ENCODE measurements at places on chromosomes 6 and 20.
A peak's percentile ranks its signal among the peaks of the same experiment; 100 is the strongest.

GRCh38 chr20:46423882-46424482, 17.6 kb upstream of the ELMO2 start:
- no peak for DNase-seq

DNA sequence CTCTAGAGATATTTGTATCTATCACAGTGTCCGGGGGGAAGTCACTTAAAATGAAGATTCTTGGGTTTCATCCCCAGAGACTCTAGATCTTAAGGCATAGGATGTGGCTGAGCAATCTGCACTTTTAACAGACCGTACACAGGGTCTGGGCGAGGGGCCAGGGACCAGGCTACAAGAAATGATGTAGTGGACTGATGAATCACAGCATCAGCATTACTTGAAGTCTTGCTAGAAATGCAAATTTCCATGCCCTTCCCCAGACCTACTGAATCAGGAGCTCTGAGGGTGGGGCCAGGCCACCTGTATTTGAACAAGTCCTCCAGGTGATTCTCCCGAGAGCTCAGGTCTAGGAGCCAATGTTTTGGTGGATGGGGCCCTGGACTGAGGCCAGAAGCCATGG, 168.4 kb downstream of the DOK5 start:
- no peak for DNase-seq

GRCh38 chr20:32829311-32830005, 9.7 kb downstream of the MAPRE1 start:
- DNase-seq = no peak

DNA sequence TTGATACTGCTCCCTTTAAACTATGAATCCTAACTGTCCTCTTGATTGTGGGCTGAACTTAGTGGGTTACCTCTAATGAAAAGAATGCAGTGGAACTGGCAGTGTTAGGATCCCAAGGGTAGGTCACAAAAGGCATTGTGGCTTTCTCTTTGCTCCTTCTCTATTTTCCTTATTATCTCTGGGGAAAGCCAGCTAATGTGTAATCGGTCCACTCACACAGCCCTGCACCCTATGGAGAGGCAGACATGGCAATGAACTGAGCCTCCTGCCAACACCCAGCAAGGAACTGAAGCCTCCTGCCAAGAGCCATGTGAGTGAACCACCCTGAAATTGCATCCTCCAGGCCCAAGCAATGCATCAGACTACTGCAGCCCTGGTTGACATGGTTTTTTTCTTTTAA, 24.6 kb upstream of the ZNF133 start:
- DNase-seq = no peak

DNA sequence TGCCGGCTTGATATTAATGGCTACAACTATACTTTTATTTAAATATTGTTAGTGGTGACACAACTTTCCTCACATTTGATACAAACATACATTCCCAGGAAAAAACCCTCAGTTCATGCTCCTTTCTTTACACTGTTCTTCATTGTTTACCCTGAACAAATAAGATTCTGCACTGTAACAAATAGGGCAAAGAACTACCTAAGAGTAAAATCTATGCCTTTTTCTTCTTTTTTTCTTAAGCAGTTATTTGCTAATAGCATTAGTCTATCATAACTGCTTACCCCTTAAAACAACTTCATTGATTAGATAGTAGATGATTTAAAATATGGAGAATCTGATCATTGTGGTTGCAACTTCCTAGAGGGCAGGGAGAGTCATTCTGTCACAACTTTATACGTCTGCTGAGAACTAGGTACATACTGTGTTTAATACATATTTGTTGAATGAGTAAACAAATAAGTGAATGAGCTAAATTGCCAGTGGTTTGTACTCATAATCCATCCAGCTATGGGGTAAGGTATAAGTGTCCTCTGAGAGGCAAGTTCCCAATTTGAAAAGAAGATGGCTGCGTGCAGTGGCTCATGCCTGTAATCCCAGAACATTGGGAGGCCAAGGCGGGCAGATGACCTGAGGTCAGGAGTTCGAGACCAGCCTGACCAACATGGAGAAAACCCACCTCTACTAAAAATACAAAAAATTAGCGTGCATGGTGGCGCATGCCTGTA, 161.0 kb downstream of the CDK19 start:
- DNase-seq = no peak

GRCh38 chr6:93219447-93219846, 199.9 kb downstream of the EPHA7 start:
- no peak for DNase-seq

DNA sequence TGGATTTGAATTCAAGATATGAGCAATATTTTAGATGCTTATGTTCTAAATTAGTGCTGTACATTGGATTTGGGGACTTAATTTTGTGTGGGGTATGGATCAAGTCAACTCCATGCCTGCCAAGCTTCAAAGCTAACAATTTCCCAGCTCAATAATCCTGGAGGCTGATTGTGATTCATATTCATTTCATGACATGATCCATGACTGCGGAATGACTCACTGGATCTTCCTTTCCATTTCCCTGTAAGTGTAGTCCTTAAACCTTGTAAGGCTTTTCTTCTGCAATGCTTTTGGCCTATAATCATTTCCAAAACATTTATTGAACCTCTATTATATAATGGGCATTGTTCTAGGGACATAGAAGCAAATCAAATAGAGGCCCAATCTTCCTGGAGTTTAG, 44.7 kb upstream of the CCN2 start:
- no peak for DNase-seq

DNA sequence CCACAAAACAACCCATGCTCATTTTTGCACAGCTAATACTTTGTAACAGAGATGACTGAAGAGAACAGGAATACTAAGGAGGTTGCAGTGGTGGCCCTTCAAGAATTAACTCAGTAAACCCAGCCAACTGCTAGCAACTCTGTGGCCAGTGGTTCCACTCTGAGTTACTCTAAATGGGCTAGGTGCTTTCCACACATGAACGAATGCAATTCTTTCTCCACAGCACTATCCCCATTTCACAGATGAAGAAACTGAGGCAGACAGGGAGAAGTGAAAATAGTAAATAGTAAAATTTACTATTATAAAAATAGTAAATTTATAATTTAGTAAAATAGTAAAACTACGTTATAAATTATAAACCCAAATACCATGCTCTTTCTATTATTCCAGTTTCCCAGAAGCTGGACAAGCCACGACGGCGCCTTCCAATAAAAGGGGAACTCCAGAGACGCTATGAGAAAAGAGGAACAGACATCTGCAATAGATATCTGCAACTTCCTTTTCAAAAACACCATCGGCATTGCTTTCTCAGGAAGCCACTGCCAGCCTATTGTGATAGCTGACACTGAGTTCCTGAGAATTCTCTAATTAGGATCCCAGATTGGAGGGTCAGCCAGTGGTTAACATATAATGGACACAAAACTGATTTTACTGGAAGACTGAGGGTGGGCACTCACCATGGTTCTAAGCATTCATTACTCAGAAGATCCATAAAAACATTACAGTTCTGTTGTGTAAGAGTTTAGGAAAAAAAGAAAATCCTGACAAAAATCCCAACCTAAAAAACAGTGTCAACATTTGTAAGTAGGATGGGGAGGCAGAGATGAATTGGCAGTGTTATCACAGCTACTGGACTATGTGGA, 16.2 kb downstream of the FKBP1A start:
- no peak for DNase-seq

- no peak for DNase-seq
These were observed 315.1 kb downstream of the TFAP2C start for GRCh38 chr20:56943946-56944945.

- DNase-seq = no peak
These were observed 570.5 kb upstream of the CITED2 start for GRCh38 chr6:139944976-139945375.

DNA sequence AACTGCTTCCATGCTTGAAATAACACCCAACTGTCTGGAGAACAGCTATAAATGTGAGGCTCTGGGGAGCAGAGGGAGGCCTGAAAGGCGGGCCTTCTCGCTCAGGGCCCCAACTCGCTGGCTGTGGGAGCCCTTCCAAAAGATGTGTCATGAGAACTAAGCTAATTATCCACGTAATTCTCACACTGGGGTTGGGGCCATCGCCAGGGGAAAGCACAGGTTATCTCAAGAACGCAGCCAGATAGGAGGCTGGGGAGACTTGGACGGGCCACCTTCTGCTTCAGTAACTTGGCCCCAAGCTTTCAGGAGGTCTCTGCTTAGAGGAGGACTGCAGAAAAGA, 1.6 kb downstream of the PXDC1 start:
- DNase-seq = peak; percentile 78

- DNase-seq = no peak
These were observed 1.1 kb downstream of the BNIP5 start for GRCh38 chr6:36335465-36336207.

DNA sequence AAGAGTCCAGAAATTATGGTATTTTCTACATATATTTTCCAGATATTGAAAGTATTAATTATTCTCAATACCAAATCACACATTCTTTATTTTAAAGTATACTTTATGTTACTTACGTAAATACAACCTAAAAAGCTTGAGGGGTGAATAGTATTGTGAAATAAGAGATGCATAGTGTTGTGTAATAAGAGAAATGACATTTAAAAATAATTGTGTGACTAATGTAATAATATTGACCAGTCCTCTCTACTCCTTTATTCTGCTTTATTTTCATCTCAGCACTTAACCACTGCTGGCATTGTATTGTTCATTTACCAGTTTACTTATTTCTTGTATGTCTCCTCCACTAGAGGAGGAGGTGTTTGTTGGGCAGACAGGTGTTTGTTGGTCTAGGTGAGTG, 135.6 kb downstream of the EYA4 start:
- DNase-seq = no peak

GRCh38 chr20:4891997-4892396, 109.3 kb downstream of the SLC23A2 start:
- DNase-seq = no peak

GRCh38 chr6:45736134-45736533, 279.5 kb downstream of the CLIC5 start:
- DNase-seq = no peak

DNA sequence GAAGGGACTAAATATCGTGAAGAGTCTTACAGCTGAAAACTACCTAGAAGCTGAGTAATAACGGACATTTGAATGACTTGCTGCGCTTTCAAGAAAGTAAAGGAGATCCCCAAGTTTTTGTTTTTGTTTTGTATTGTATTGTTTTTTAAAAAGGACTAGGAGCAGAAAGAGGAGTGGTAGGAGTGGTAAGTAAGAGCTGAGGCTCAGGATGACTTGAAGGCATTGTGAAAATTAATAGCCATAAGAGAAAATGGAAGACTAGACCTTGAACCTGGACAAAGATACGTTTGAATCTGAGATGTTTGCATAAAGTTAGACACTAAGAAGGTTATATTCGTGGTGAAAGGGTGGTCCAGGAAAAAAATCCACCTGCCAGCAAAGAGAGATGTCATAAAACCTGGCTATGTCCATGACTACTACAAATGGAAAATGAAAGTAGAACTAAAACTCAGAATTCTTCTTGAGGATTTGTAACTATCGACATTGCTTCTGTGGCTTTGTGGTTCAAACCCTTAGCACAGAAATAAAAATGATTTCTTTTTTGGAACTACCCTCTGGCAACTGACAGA, 824.8 kb upstream of the FLRT3 start:
- DNase-seq = no peak

DNA sequence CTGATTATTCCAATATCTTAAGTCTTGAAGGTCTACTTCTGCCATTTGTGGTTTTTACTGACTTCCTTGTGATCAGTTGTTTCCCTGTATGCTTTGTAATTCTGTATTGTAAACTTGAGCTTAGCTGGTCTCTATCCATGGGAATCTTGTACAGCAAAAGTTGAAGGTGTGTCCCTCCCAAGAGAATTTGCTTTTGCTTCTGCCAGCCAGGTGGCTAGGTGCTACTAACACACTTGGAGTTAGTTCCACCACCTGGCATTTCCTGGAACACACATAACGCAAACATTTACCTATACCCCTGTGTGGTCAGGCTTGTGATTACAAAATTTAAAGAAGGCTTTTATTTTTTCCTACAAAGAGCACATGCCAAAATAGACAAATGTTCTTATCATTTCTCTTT, 141.2 kb downstream of the GRM4 start:
- no peak for DNase-seq

DNA sequence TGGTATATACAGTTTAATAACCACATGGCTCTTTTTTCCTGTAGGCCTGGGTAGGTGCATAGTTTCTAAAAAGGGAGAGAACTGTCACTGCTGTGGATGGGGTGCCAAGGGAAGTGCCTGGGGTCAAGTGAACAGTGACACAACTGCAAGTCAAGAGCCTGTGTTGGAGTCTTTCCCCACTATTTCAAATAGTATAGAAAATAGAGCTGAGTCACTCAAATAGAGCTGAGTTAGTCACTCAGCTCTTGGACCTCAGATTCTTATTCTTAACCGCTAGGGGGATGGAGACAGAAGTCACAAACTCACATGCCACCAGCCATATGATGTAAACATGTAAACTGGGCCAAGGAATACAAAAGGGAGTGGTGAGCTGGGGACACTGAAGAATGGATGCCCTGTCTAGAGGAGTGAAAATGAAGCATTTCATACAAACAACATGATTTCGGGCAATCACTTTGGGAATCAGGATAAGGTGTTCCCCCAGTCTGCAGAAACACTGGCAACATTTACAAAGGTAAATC, 2.1 kb downstream of the NQO2 start:
- no peak for DNase-seq

- no peak for DNase-seq
These were observed 71.8 kb downstream of the INSM1 start for GRCh38 chr20:20439602-20440190.

- no peak for DNase-seq
These were observed 30.0 kb downstream of the MAP3K5 start for GRCh38 chr6:136762022-136762975.

DNA sequence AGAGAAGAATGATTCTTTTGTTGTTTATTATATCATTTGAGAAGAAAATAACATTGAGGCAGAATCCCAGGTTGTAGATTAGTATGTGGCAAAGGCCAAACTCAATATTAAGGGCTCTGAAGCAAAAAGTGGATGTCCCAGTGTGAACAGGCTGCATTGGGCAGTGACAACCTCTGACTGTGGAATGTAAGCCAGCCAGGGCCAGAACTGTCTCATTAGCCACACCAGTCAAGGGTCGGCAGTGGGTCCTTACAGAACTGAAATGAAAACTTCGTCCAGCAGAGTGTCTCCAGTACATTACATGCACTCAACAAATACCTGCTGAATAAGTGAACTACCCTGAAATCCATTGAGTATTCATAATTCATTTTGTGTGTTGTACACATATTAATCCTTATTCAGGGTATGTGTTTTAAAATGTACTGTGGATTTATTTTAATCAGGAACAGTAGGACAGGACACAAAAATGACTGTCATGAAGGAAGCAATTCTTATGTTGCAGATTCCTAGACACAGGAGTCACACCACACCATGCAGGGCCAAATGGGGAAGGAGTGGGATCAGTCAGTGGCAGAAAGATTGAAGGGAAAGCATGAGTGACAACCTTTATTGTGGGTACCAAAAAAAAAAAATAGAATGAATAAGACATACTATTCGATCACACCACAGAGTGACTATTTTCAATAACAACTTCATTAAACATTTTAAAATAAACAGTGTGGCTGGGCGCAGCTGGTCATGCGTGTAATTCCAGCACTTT, 64.9 kb upstream of the UTRN start:
- no peak for DNase-seq

- no peak for DNase-seq
These were observed 109.3 kb downstream of the IBTK start for GRCh38 chr6:82138075-82138791.

GRCh38 chr6:53986165-53986720, 125.0 kb upstream of the MLIP start:
- DNase-seq = no peak

Data from uterus (tissue), 4 donors.